ENCODE measurements at places on chromosomes 1 and 21.

- DNase-seq = peak; percentile 24
These were observed at the start of gene ZYG11A for GRCh38 chr1:52842643-52843310. Gene ZYG11A, plus strand, starts transcription at chr1:52842760. Its CDS starts 124 bp downstream, at chr1:52842884.

DNA sequence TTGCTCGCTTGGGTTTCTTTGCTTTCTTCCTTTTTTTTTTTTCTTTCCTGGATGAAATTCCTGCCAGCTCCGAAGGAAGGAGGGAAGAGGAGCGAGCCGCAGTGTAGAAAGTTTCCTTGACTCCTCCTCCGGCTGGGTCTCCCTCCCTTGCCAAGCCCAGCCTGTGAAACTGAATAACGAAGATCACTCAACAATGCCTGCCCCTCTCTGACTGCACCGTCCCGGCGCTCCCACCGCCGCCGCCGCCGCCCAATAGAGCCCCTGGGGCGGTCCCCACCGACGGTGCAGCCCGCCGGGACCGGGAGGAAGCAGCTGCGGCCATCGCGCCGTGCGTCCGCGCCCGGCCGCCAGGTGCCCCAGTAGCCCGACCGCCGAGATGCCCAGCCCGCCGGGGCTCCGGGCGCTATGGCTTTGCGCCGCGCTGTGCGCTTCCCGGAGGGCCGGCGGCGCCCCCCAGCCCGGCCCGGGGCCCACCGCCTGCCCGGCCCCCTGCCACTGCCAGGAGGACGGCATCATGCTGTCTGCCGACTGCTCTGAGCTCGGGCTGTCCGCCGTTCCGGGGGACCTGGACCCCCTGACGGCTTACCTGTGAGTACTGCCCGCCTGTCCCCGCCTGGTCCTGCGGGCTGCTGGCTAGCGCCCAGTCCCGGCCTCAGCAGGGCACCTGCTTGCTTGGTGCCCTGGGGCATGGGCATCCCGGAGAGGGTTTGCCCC, at the start of gene LGR6:
TSS of gene LGR6 (plus strand) at position 186 of the 714 bp plus-strand sequence. CDS start at position 377, 191 bp downstream.
- DNase-seq = no peak

GRCh38 chr21:44078411-44078981, 28.7 kb upstream of the PWP2 start:
- no peak for DNase-seq

GRCh38 chr21:42690586-42690985, 37.2 kb downstream of the PDE9A start:
- no peak for DNase-seq

DNA sequence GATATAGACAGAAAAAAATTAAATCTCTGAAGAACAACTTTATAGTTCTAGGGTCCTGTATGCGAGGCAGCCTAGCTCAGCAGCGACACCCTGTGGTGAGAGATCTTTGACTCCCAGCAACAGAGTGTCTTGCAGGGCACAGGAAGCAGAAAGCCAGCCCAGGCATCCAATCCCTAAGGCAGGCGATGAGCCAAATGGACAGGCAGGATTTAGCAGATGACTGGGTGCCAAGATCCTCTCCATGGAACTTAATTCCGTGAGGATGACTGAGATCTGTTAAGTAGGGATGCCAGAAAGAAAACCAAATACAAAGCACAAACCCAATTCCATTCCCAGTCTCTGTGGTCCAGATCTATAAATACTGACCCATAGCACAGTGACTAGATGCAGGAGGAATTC, 38.8 kb downstream of the HLCS start:
- peak; percentile 48 for DNase-seq

DNA sequence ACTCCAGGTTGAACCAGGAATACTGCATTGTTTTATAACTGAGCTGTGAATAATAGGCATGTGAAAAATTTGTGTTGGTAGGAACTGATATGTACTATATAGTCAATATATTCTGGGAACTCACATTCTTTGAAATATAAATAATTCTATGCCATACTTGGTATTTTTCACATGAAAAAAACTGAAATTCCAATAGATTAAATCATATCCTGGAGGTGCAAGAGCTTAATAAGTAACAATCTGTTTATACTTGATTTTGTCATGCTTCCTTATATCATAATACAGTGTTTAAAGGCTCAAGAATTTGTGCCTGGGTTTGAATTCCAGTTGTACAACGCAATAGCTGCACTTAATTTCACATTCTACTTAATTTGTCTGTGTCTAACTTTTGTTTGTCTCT, 387.0 kb downstream of the USP25 start:
- no peak for DNase-seq

DNA sequence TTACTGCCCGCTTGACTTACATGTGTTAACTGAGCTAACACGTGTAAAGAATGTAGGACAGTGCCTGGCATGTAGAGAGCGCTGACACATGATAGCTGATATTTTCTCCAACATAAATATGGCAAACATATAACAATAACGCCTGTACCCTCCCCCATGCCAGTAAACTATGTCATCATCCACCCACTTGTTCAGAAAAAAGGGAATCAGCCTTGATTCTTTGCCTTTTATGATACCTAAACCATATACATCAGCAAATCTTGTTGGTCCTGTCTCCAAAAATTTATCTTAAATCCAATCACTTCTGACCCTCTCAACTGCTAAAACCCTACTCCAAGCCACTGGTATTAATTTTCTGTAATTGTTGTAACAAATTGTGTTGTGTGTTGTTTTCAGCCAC, 1.1 kb upstream of the ZNF692 start:
- DNase-seq = no peak

DNA sequence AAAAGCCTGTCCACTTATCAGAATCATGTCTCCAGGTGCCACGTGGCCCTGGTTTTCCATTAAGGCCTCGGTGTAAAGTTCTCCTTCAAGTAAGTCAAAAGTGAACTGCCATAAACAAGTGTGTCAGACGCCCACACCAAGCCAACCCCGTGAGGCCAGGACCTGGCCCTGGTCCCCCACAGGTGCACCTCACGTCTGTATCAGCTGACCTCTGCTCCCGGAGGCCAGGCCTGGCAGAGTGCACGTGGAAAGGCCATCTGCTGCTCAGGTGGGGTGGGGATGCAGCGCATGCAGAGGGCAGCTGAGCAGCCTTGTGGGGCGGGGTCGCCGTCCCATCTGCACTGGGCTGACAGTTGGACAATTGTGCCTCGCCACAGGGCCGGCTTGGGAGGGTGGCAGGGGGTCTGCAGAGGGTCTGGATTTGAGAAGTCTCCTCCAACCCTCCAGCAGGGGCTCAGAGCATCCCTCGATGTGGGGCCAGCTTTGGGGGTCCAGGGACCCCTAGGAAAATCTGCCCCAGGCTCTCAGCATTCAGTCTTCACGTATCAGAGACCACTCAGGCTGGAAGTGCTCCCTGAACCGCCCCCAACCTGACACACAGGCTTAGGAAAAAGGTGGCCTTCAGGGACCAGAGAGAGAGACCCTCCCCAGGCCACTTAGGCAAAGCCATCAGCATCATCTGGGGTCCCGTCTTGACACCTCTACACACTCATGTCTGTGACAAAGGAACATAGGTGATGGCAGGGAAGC, 3.0 kb downstream of the SLC19A1 start:
- DNase-seq = no peak

- DNase-seq = no peak
These were observed 101.1 kb downstream of the ZP4 start for GRCh38 chr1:237789619-237790018.

GRCh38 chr1:201966171-201966570, 10.9 kb downstream of the TIMM17A start:
- DNase-seq = no peak

DNA sequence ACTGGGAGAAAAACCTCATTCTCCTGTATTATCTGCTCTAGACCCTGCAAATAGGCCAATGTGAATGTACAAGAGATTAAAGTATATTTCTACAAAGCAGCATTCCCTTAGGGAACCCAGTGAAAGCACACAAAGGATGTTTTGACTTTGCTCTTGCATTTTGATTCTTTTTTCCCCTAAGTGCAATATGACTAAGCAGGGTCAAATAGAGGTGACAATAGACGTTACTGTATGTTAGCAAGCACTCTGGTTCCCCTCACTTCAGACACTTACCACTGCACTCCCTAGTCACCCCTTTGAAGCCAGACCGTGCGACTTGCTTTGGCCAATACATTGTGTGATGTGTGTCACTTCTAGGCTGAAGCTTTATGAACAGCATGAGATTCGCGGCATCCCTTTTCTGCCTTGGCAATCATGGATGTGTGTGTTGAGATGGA, 209.7 kb downstream of the RHOU start:
- no peak for DNase-seq

DNA sequence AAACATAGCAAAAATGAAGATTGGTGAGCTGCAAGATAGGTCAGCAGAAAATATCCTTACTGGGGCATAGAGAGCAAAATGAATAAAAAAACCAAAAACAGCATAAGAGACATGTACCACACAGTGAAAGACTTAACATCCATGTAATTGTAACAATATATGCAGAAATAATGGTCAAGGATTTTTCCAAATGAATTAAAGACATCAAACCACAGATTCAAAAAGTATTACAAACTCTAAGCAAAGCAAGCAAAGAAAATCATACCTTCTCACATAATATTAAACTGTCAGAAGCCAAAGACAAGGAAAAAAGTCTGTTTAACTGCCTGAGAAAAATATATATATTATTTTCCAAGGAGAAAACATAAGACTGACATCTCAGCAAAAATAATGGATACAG, 111.3 kb downstream of the MIS18A start:
- no peak for DNase-seq

DNA sequence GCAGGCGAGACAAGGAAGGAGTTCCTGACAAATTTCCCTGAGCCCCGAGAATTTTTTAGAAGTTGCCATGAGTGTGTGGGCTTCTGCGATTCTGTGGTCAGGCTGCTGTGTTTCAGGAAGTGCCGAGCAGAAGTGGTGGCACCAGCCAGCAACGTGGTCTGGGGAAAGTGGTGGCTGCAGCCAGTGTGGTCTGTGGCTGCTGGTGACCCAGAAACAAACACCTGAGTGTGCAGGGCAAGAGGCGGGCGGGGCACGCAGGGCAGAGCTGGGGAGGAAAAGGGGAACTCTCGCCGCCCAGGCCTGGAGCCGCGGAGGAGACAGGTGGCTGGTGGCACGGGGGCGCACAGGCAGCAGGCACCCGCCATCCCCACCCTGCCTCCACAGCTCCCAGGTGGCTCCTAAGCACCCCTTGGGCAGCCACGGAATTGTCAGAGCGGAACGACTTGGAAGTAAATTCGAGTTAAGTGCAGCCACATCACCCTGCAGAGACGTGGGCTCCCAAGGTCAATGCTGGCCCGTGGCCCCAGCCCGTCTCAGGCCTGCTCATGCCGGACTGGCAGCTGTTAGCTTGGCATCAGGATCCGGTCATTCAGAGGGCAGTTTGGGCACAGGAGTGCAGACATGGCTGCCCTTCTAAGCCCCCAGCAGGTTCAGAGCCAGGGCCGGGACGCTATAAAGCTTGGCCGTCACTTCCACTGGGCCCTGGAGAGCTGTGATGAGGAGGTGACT, 25.1 kb downstream of the PRDM16 start:
- no peak for DNase-seq

DNA sequence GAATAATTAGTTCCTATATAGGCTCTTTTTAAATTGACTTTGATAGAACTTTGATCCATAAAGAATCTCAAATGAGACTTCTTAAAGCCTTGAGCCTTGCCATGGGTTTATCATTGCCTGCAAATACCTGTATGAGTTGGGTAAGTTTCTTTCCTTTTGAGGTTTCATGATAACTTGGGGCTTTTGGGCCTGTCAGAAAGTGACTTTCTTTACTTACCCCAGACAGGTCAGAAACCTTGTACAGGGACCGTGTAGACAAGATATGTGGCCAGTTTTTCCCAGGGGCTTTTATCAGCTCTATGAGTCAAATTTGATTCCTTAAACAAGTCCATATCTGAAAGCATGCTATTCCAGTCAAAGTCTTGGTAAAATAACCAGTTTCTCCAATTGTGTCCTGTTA, 17.3 kb downstream of the KCTD3 start:
- DNase-seq = no peak

DNA sequence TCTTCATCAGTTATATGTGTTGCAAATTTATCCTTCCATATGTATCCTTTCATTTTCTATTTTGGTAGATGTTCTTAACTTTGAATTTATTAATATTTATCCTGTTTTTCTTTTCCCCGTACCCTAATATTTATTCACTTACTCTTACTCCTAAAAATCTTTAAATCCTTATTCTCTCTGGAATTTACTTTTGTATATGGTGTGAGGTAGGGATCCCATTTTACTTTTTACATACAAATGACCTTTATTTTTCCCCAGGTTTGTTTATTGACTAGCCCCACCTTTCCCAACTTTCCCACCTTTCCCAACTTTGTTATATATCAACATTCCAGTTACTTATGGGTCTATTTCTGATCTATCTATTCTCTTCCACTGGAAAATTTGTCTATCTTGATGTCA, 21.7 kb upstream of the ADAR start:
- no peak for DNase-seq

DNA sequence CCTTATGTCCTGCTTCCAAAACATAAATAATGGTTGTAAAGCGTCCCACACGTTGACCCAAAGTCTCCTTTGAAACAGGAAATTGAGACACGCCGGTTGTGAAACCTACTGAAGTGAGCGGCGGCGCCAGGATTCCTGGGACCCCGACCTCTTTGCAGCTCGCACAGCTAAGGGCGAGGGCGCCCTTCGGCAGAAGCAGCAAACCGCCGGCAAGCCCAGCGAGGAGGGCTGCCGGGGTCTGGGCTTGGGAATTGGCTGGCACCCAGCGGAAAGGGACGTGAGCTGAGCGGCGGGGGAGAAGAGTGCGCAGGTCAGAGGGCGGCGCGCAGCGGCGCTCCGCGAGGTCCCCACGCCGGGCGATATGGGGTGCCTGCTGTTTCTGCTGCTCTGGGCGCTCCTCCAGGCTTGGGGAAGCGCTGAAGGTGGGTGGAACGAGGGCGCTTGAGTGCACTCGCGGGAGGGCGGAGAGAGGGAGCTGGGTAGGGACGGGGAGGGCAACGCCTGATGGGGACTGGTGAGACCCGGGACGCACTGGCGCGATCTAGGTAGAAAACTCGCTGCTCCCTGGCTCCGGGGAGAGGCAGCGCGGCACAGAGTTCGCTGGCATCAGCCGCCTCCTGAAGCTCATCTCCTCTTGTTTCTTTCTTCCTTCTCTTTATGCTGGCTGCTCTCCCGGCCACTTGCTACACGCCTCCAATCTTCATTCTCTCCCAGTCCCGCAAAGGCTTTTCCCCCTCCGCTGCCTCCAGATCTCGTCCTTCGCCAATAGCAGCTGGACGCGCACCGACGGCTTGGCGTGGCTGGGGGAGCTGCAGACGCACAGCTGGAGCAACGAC, at the start of gene CD1D:
TSS of gene CD1D (plus strand) at position 155 of the 836 bp plus-strand sequence. CDS start at position 362, 207 bp downstream.
- no peak for DNase-seq

DNA sequence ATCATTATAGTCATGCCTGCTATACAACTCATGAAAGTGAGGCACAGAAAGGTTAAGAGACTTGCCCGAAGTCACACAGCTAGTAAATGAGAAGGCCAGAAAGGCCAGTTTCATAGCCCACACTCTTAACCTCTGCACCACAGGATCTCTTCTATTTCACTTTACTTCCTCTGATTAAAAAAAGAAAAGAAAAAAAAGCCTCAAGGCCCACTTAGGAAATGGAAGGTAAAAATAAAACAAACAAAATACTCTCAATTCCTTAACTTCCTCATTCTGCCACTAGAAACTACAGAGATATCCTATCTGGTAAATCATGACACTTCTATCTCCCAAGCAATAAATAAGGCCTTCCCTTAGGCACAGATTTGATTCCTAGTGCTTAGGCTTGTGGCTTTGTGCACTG, 7.6 kb upstream of the ENAH start:
- no peak for DNase-seq
